HFFc6 (cell line): ENCODE measurements at places on chromosomes 16 and 17. TPM values are rescaled to one million over a fixed set of nuclear protein-coding genes. Genes with fewer than 3 reads are reported as not detected.

GRCh38 chr17:31491376-31492131, 100.1 kb downstream of the RAB11FIP4 start:
- H3K4me3 ChIP-seq = no peak overlapping the region
- peaks cover 13% of the 10 kb centered on the region for H3K4me1 ChIP-seq
- no peak for DNase-seq
- no peak overlapping the region for H3K27ac ChIP-seq
- no peaks in the 10 kb centered on the region for H3K36me3 ChIP-seq

- peaks cover 23% of the 10 kb centered on the region for H3K4me1 ChIP-seq
- H3K27me3 ChIP-seq = peaks cover 14% of the 10 kb centered on the region
- DNase-seq = no peak
- no peaks in the 10 kb centered on the region for H3K36me3 ChIP-seq
- H3K27ac ChIP-seq = no peak overlapping the region
Observed at GRCh38 chr16:22186517-22186916, 19.6 kb upstream of the EEF2K start.

DNA sequence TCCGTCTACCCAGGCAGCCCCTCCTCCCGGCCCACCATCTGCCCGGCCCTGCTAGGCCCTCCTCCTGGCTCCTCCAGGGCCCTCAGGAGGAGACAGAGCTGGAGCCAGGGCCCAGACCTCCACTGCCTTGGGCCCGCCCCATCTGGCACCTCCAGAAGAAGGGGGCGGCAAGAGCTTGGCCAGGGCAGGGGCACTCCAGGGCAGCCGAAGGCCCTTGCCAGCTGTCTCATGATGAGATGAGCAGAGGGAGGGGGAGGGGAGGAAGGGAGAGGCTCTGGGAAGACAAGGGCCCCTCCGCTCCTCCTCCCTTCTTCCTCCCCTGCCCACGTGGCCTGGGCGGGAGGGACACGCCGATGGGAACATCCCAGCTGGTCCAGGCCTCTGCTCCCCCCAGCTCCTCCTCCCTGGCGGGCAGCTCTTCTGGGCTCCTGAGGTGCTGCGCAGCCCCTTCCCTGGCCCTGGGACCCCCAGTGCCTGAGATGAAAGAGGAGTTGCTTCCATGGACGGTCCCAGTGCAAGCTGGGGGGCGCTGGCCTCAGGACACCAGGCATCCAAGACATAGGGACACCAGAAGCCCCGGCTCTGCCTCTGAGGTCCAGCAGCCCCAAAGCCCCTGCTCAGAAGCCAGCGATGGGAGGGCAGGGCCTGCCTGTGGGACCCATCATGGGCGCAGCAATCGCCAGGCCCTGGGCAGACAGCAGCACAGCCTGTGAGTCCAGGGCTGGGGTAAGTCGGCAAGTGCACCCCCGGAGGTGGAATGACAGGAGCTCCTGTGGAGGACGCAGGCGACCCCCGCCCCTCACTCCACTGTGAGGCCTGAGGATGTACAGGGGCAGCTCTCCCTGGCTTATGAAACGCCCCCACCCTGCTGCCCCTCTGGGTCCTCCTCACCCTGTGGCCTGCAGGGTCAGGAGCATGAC, 23.6 kb upstream of the ENPP7 start:
- H3K4me3 ChIP-seq = no peak overlapping the region
- no peak overlapping the region for H3K27ac ChIP-seq
- peaks cover 5% of the 10 kb centered on the region for H3K27me3 ChIP-seq
- no peaks in the 10 kb centered on the region for H3K36me3 ChIP-seq
- 0 out of 2 replicates have a peak, but pooled peaks cover 6% of the 10 kb centered on the region for H3K4me1 ChIP-seq
- no peak for DNase-seq

- H3K4me3 ChIP-seq = no peak overlapping the region; the same call in 1 of the 2 replicates
- H3K4me1 ChIP-seq = no peaks in the 10 kb centered on the region
- no peak overlapping the region for H3K27ac ChIP-seq
- H3K27me3 ChIP-seq = peaks cover 24% of the 10 kb centered on the region
- no peak for DNase-seq
Observed at GRCh38 chr17:8740486-8740885, 4.2 kb downstream of the CCDC42 start.

GRCh38 chr16:66894948-66895688, 14.8 kb downstream of the PDP2 start:
- peak; percentile 71 for DNase-seq
- H3K27me3 ChIP-seq = peaks cover 4% of the 10 kb centered on the region
- no peak overlapping the region for H3K4me3 ChIP-seq
- H3K4me1 ChIP-seq = peaks cover 48% of the 10 kb centered on the region

Gene KRTAP2-2
- total RNA-seq = 0.52 to 0.63 TPM (median 0.55 TPM) in 3 replicates

Gene SLC13A2
- total RNA-seq = not detected in 3 replicates
